ENCODE measurements at places on chromosomes 3 and 15. TPM values are rescaled to one million over a fixed set of nuclear protein-coding genes. Genes with fewer than 3 reads are reported as not detected.

GOLGA6L7 gene
- total RNA-seq = not detected

DNA sequence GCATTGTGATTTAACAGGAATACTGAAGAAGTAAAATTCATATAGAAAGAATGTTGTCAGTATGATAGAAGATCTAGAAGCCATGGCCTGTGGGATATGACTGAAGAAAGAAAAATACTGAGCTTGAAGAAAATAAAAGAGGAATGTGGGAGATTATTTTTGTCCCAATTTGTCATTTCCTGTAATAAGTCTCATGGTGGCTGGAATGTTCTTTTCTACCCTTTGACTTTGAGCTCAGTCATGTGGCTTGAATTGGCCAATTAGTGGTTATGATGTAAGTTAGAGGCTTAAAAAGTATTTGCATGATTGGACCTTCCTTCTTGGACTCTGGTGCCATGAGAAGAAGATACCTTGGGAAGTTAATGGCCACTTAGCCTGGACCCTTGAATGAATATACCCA is 14.1 kb downstream of the APH1B start:
- H3K27ac ChIP-seq = no peak overlapping the region
- DNase-seq = no peak
- H3K27me3 ChIP-seq = no peaks in the 10 kb centered on the region
- H3K4me3 ChIP-seq = no peak overlapping the region

KNG1 gene
- not detected for total RNA-seq

CD96 gene
- 60.5 TPM for total RNA-seq

SAMMSON gene
- total RNA-seq = not detected

CADPS gene
- not detected for total RNA-seq

GRCh38 chr3:47273564-47273963 is 9.0 kb downstream of the KIF9 start:
- no peak overlapping the region for H3K4me3 ChIP-seq
- no peaks in the 10 kb centered on the region for H3K27me3 ChIP-seq
- H3K4me1 ChIP-seq = no peaks in the 10 kb centered on the region
- no peak for DNase-seq
- no peaks in the 10 kb centered on the region for H3K36me3 ChIP-seq
- no peak overlapping the region for H3K27ac ChIP-seq

DNA sequence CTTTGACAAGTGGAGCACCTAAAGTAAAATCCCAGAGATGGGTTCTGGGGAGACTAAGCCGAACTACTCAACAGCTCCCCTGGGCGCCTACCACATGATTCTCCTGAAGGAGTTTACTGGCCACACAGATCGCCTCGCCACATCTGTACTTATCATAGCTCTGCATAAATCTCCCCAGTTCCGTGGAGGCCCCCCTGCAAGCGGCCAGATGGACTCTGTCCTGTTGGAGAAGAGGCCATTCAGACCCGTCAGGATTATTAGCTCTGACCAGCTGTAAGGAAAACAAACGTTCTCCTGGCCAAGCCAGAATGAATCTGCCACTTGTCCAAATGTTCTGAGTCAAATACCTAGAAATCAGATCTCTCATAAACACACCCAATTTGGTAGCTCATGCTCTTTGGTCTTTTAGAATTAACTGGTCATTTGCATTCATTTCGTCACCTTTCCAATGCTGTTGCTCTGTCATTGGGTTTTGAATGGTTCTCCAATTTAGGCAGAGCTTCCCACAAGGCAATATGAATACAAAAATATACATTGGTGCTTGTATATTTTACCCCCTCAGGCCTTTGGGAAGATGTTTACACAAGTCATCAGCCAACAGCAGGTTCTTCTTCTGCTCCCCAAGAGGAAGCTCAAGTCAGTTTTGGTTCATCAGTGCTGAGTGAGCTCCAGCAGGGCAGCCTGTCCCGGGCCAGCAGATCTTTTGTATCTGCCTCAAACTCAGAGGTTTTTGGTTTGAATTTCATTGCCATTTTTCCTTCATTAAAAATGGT is 124.5 kb downstream of the THSD4 start:
- no peaks in the 10 kb centered on the region for H3K4me1 ChIP-seq
- H3K27me3 ChIP-seq = peaks cover 2% of the 10 kb centered on the region
- no peak for DNase-seq
- no peak overlapping the region for H3K4me3 ChIP-seq
- H3K27ac ChIP-seq = no peak overlapping the region

DNA sequence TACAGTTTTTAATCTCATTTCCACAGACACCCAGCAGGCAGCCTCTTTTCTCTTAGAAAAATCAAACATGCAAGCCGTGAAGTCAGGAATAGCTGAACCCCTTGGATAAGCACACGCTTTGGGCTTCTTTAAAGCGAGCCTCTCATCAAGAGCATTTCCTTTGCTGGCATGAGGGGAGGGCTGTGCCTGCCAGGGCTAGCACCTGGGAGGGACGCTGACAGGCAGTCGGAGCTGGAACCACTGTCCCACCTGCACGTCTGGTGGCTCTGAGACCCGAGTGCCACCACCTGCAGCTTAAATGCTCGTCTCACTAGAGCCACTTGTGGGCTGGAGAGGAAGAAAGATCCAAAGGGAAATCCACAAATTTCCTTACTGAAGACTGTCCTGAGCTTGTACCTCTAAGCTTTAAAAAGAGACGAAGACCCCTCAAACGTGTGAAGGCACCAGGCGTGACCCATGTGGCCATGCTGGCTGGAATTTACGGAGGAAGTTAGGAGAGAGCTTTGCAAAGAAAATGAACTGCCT is 9.4 kb downstream of the MAP6D1 start:
- H3K4me1 ChIP-seq = peaks cover 15% of the 10 kb centered on the region
- no peaks in the 10 kb centered on the region for H3K27me3 ChIP-seq
- H3K4me3 ChIP-seq = no peak overlapping the region
- DNase-seq = no peak

DNA sequence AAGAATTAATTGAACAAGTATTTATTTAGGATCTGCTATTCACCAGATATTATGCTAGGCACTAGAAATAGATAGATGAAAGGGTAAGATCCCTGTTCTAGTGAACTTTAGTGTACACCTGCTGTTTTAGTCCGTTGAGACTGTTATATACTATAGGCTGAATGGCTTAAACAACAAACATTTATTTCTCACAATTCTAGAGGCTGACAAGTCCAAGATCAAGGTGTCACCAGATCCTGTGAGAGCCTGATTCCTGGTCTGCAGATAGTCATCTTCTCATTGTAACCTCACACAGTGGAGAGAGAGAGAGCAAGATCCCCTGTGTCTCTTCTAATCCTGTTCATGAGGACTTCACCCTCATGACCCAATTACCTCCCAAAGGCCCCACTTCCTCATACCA is 281.4 kb upstream of the KCNH8 start:
- H3K27me3 ChIP-seq = no peaks in the 10 kb centered on the region
- no peak overlapping the region for H3K4me3 ChIP-seq
- peaks cover 24% of the 10 kb centered on the region for H3K4me1 ChIP-seq
- H3K36me3 ChIP-seq = no peaks in the 10 kb centered on the region
- DNase-seq = no peak

Measured in activated CD4-positive, alpha-beta T cell treated with anti-CD3 and anti-CD28 coated beads, Interleukin-2, amount 10 ng/mL, durations not matched to agents 24 days and 14 days (primary cell).